Bronchial smooth muscle cell (primary cell): ENCODE measurements at places on chromosomes 16 and 17. TPM values are rescaled to one million over a fixed set of nuclear protein-coding genes. Genes with fewer than 3 reads are reported as not detected.

The RAB11FIP4 gene
- 0.16 and 3.6 TPM in 2 replicates for total RNA-seq

The SLFN12L gene
- total RNA-seq: under 0.01 and 0.16 TPM in 2 replicates

The MPP2 gene
- 3.6 and 5.8 TPM in 2 replicates for total RNA-seq

The ZNF319 gene
- total RNA-seq: 1.7 and 2.2 TPM in 2 replicates

The RABEP1 gene
- 36.7 and 39.2 TPM in 2 replicates for total RNA-seq
